NCI-H2029 treated with DMSO at 0.1 percent for 48 hours (cell line): ENCODE measurements at places on chromosomes 3 and 15.

GRCh38 chr3:120475722-120476377 lies 25.1 kb upstream of the FSTL1 start:
- DNase-seq: no peak

DNA sequence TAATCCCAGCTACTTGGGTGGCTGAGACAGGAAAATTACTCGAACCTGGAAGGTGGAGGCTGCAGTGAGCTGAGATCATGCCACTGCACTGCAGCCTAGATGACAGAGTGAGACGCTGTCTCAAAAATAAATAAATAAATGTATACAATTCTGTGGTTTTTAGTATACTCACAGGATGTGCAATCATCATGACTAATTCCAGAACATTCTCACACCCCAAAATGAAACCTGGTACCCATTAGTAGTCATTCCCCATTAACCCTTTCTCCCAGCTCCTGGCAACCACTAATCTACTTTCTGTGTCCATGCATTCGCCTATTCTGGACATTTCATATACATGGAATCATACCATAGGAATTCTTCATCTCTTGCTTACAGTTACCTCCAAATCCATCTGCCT lies 44.5 kb downstream of the LRRFIP2 start:
- no peak for DNase-seq

GRCh38 chr3:172263781-172264486 lies 184.3 kb downstream of the GHSR start:
- DNase-seq: no peak

DNA sequence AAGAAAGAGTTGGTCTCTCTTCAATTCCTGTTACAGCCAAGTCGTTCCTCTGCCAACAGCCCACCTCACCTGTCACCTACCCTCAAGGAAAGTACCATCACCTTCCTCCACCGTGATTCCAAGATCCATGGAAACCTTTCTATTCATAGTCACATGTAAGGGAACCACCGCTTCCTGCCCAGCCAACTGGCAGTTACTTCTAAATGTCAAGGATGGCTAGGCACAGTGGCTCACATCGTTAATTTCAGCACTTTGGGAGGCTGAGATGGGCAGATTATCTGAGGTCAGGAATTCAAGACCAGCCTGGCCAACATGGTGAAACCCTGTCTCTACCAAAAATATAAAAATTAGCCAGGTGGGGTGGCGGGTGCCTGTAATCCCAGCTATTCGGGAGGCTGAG lies 82.8 kb downstream of the FOXP1 start:
- no peak for DNase-seq

GRCh38 chr15:80596521-80596976 lies 98.6 kb upstream of the ABHD17C start:
- no peak for DNase-seq

GRCh38 chr3:65343736-65344135 lies 655.9 kb upstream of the ADAMTS9 start:
- DNase-seq: no peak

DNA sequence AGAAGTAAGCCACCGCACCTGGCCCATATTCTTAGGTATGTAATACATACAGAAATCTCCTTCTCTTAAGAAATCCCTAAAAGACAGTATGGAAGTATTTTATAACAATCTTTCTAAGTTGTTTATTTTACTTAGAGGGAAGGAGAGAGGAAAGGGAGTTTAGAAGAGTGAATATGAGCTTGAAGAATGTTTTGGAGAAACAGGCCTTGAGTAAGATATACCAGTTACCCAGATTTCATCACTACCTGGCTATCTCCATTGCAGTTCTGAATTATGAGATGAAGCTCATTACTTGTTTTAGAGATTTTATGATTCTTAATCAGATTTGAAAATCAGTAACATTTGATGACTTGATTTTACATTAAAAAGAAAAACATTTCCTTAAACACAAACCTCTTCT lies 71.9 kb downstream of the DCUN1D1 start:
- no peak for DNase-seq

GRCh38 chr3:49265661-49266386 lies 11.2 kb downstream of the C3orf62 start:
- no peak for DNase-seq

DNA sequence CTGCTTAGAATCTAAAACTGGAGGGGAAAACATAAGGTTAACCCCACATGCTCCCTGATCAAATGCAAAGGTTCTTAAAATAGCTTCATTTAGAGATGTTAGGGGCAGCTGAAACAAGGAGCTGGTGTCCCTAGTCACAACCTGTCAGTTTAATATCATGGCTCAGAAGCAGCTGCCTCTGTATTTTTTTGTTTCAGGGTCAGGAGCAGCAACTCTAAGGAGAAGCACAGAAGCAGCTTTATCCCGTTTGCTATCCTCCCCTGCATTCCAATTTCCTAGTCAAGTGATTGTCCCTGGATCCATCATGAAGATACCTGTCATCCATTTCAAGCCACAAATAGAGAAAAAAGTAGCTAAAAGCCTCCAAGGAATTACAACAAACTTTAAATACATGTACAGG lies 4.1 kb downstream of the FILIP1L start:
- no peak for DNase-seq

DNA sequence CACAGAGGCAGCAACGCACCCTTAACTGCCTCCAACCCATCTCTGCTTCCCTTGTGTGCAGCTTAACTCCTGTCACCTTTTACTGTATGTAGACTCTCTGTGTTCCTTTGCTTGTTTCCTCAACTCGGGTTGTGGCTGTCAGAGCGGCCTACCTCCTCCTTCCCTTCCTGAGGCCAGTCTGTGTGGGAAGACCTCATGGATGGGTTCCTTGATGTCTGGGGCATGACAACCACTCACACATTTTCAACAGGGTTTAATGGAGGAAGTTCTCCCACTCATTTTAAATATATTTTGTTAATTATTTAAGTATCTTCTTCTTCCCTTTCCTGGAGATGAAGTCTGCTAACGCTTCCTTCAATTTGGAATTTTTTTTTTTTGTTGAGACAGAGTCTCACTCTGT lies 1.8 kb upstream of the CSPG5 start:
- DNase-seq: no peak
